COR-L47 (cell line): ENCODE measurements at places on chromosomes 12 and 14.

- no peak for DNase-seq
Measured at GRCh38 chr14:71536015-71536740, 396.1 kb upstream of the RGS6 start.

DNA sequence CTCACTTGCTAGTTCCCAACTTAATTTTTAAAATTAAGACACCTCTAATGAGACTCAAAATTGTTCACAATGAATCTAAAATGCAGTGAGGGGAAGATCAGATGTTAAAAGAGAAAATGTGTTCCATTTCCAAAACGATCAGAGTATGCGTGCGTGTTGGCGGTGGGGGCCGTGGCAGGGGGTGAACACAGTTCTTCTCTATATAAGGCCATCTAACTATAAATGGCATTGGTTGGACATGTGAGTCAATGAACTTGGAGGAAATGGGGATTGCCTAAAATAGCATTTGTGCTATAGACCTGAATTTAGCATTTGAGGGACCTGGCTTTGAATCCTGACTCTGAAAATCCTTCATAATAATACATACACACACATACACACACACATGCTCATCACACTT is 149.4 kb downstream of the FOXN3 start:
- DNase-seq = no peak

DNA sequence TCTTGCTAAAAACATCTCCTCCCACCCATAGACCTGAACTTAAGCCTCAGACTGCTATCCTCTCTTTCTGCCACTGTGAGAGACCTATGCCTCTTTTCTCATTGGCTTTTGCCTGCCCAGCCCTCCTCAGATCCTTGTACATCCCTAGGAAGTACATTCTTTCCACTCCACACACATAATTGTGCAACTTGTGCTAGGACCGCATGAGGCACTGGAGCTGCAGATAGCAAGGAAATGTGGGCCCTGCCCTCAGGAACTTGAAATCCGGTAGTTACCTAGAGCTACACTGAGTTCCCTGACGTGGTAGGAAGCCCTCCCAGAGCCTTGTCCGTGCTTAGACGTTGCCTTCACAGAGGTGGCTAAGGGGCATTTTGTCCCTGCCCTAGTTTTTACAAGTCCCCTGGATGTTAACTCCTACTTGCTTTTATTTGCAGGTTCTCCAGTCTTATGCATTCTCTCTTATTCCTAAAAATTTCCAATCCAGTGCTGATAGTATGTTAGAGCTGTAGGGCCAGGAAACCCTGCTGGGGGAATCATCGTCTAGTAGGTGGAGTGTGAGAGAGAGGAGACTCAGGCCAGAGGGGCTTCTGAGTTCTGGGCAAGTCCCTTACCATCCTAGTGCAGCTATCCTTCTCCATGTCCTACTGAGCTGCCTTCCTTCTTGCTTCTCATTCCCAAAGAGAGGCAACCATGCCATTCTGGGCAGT is 41.3 kb downstream of the NTF3 start:
- DNase-seq = no peak

DNA sequence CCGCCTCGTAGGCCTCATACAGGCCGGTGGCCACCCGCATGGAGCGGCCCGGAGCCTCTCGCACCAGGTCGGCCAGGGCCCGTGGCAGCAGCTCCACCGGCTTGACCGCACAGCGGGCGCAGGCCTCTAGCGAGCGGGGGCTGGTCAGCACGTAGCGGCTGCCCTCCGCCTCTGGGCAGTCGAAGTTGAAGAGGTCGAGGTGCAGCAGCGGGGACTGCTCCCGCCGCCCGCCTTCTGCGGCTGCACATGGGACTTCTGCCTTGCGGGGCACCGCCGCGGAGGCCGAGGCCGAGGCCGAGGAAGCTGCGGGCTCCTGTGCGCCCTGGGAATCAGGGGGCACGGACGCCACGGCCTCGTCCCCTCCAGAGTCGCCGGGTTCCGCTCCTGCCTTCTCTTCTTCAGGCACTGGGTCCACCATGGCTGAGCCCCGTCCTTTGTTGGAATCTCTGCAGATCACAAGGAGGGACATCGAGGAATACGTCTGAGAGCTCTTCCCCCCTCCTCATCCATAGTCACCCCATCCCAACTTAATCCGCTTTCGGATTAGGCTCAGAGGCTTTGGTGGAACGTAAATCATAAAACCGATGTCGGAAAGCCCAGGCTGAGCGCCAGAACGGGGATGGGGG is 1.4 kb downstream of the CCDC177 start:
- DNase-seq = no peak

DNA sequence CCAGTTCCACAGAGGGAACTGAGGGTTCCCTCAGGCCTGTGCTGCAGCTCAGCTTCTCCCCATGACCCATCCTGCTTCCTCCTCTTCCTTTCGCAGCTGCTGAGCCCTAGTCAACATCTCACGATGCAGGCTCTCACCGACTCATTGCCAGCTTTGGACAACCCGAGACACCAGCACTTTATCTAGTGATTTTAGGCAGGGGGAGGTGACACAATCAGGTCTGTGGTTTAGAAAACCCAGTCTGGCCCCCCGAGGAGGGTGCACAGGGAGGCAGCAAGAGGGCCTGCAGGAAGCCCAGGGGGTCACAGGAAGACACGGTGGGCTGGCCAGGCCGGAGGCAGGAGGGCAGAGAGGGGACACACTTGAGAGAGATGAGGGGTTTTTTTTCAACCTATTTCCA is 35.4 kb downstream of the DIO3 start:
- DNase-seq = no peak

DNA sequence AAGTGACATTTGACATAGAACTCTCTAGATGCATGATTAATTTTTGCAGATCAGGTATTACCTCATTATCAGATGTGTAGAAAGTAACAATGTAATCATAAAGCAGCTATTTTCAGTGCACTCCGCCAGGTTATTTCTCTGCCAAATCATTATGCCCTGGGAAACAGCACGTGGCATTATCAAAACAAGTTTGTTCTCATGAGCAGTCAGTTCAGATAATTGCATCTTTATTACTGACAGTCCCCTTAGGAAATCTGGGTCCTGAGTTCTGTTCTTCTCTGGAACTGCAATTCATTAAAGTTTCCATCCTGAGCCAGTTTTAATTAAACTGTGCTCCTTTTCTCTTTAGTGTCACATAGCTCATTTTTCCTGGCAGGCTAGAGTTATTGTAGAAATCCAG is 94.7 kb upstream of the KRR1 start:
- DNase-seq = no peak

DNA sequence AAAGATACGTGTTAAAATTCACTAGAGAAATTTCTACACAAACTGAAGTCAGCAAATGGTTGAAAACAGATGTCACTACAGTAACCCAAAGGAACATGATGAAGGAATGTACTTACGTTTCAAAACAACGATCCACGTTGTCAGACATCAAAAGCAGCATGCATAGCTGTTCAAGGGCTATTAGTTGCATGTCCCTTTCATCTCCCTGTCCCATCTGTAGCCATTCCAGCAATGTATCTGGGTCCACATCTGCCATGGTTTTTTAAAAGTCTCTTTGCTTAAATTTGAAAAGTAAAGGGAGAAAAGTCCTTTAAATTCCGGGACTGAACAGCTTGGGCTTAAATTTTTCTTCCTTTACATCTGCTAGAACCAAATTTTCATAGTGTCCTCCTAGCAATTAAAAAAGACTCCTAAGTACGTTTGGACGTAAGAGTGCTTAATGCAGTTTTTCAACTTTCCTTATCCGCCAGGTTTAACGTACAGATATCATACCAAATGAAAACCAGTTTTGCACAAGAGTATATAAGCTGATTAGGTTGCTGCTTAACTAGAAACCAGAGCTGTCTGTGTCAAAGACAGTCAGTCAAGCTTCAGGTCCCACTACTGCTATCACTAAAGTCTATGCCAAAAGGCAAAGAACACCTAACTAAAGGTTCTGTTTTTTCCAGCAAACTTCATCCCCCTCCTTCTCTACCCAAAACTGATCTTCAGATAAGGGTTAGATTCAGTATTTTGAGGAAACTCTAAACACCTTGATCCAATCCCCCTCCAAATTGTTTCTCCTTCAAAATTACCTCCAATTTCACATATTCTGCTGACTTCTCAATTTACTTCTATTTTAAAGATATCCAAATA is 1.7 kb downstream of the HECTD1 start:
- no peak for DNase-seq

DNA sequence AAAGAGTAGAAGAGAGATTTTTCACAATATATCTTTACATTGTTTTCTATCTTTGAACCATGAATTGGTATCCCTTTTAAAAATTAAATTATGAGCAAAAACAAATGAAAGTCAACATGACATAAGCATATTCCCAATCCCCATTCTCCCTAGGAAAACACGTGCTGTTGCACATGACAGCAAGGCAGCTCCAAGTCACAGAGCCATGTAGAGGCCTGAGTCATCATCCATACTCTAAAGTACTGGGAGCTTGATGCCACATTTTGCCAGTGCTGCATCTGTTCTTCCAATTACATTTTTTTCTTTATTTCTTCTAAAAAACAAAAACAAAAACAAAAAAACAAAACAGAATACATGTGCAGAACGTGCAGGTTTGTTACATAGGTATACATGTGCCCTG is 115.2 kb downstream of the ITPR2 start:
- no peak for DNase-seq

- DNase-seq = no peak
Measured at GRCh38 chr12:31300341-31300740, 25.6 kb downstream of the SINHCAF start.

GRCh38 chr12:72057330-72057914 is 118.8 kb downstream of the TPH2 start:
- DNase-seq = peak; percentile 89

- DNase-seq = peak; percentile 38
Measured at GRCh38 chr12:88993651-88994050, 358.6 kb downstream of the DUSP6 start.

GRCh38 chr12:79662046-79662811 is 28.5 kb downstream of the PAWR start:
- DNase-seq = no peak

- DNase-seq = no peak
Measured at GRCh38 chr12:95173392-95174251, 43.6 kb downstream of the FGD6 start.

DNA sequence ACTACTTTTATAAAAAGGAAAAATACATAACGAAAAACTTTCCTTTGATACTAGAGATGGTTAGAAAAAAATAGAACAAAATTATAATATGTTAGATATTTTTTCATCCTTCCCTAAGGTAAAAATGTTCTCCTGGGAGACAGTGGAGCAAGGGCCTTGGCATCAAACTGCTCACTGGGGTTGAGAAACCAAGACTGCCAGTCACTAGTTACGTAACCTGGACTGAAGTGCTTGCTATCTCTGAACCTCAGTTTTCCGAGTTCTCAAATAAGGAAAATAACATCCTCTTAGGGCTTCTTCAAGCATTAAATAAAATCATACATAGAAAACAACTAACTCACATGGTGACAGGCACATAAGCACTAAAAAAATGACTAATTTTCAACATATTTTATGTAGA is 48.2 kb upstream of the FRMD6 start:
- no peak for DNase-seq

GRCh38 chr12:76042147-76042546 is 10.6 kb upstream of the PHLDA1 start:
- DNase-seq = no peak
